Stimulated activated CD4-positive, alpha-beta T cell treated with anti-CD3 and anti-CD28 coated beads, Interleukin-4, amount 100 ng/mL, for 1 hour (primary cell): ENCODE measurements at places on chromosomes 7 and 10.

GRCh38 chr7:127409629-127410028 lies 17.1 kb upstream of the ZNF800 start:
- DNase-seq: no peak

DNA sequence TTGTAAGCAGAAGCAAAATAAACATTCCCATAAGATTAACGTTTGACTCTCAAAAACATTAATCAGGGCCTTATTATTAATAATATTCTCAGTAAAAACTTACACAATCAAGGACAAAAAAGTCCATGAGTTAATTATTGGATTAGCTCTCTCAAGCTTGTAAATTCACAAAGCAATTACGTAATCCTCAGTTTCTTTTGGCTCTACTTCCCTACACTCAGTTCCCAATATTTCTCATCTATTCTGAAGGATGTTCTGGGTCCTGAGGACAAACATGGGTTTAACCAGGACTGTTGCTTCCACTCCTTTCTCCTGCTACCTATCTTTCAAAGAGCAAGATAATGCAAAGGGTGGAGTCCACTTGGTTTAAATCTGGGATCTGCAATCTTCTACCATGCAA lies 15.1 kb downstream of the FBXL13 start:
- no peak for DNase-seq

- DNase-seq: no peak
Measured at GRCh38 chr7:120989257-120990220, 1.0 kb downstream of the CPED1 start.

DNA sequence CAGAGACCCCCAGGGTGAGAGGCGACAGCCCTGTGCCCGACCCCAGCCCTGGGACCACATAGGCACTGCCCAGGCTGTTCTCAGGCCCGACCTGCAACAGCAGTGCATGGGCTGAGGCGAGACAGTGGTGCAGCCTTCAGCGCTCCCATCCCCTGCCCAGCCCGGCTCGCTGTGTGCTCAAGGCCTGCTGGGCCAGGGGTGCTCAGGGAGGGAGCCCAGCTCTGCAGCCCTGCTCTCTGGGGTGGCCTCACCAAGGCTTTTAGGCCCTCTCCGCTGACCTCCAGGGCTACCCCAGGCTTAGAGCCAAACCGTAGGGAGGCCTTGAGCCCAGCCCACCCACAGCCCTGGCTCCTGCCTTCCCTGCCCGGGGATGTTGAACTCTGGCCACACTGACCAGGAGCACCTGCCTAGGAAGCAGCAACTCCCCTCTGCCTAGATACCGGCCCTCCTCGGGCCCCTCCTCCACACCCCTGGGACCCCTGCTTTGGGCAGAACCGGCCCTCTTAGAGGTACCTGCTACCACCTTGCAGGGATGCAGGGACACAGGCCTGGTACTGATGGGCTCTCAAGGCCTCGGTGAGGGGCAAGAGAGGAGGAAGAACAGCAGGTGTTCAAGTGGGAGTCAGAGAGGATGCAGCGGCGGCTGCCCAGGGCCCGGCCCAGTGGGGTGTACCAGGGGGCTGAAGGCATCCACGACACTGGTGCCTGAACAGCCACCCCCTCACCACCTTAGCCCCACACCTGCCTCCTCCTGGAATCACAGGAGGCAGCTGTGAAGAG lies 231.5 kb downstream of the ELFN1 start:
- DNase-seq: no peak

- DNase-seq: peak; percentile 27
Measured at GRCh38 chr10:119205894-119206602, 1.3 kb upstream of the GRK5 start.

DNA sequence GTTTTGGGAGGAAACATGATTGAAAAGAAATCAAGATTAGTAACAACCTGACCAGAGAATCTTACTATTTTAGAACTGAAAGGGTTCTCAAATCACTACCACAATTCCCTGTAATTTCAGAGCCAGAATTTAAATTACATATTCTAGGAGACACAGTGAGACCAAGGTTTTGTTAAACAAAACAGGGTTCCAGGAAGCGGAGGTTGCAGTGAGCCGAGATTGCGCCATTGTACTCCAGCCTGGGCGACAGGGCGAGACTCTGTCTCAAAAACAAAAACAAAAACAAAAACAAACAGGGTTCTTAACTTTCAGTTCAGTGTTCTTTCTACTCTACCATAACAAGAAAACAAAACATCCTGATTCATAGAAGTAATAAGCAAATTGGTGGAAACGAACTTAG lies 57.6 kb downstream of the SNX13 start:
- no peak for DNase-seq

DNA sequence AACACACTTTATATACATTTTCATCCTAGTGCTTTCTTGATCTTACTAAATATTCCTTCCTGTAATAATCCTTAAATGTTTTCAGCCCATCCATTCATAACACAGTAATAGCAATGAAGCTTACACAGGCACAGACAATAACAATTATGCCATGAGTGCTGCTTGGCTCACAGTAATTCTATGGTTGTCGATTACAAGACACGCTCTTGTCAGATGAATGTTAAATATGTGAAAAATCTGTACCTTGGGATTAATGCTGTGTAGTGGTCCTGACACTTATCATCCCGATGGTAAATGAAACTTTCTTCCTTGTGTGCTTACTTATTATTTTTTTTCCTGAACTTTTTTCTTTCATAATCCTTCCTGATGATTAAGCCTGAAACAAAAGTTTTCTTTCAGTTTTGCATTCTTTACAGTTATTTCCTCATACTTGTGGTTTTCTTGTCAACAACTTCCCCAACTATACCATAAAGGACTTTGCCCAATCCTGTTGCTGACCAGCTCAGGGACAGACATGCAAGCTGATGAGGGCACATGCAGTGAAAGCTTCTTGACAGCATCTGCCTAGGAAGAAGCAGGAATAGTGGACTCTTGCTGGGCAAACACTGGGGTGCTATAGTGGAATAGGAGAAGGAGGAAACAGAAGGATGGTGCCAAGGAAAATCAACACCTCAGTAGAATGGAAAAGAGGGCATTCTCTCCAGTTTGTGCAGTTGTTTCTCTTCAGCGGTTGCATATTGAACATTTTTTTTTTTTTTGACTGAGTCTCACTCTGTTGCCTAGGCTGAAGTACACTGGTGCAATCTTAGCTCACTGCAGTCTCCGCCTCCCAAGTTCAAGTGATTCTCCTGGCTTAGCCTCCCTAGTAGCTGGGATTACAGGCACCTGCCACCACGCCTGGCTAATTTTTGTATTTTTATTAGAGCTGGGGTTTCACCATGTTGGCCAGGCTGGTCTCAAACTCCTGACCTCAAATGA lies 6.7 kb upstream of the MGAM2 start:
- no peak for DNase-seq

- DNase-seq: no peak
Measured at GRCh38 chr7:33728873-33729551, 176.3 kb upstream of the BMPER start.

DNA sequence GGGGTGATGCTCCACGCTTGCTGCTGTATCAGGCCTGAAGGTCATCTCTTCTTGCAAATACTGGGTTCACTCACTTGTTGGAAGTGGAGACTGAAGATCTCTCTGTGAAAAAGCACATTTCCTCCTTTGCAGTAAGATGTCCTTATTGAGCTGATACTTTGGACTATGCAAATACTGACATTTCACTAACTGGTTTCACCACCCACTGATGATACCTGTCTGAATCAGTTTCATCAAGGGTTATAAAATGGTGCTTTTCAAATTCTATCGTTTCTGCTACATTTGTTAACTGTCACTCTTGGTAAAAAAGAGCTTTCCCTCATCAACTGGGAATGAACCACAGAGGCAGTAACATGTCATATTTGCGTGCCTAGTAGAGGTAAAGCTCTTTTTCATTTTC lies 35.5 kb downstream of the RAB19 start:
- DNase-seq: no peak

GRCh38 chr7:1160670-1161021 lies 650 bp upstream of the ZFAND2A start:
- no peak for DNase-seq

DNA sequence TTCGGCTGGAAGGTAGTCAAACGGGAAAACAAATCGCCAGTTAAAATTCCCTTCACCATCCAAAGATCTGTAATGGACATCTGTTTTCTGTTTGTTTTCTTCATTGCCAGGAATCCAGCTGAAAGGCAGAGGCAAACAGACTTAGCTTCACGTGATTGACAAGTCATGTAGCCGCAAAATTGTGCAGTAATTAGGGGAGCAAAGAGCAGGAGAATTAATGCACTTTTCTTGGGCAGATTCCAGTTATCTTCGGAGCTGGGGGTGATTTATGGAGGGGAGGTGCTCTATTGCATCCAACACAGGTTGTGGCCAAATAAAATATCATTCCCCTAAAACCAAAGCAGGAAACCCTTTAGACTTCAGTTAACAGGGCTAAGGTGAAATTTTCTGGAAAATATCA lies 162.2 kb downstream of the MYOF start:
- DNase-seq: no peak

GRCh38 chr10:62907470-62908212 lies 91.5 kb upstream of the EGR2 start:
- no peak for DNase-seq

DNA sequence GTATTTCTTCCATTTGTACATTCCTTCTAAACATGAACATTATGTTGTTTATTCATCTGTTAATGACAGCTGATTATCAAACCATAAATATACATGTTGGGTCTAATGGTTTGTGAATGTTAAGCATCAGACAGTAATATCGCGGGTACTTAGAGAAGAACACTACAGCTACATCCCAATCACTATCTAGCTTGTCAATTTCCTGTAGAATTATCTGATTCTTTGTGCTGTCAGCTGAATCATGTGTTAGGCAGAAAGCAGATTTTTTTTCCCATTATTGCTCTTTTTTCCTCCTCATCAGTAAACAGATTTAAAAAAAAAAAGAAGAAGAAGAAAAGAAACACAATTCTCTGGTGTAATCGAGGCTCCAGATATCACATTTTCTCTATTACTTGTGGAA lies 183.6 kb upstream of the CTBP2 start:
- no peak for DNase-seq

GRCh38 chr10:80277567-80278250 lies 11.7 kb downstream of the MAT1A start:
- DNase-seq: no peak

- no peak for DNase-seq
Measured at GRCh38 chr7:16193631-16194030, 227.7 kb downstream of the CRPPA start.

- DNase-seq: no peak
Measured at GRCh38 chr10:19977097-19977521, 160.9 kb downstream of the PLXDC2 start.

GRCh38 chr7:129244220-129244619 lies 19.4 kb downstream of the AHCYL2 start:
- no peak for DNase-seq

GRCh38 chr10:30686708-30687107 lies 57.2 kb upstream of the LYZL2 start:
- no peak for DNase-seq

DNA sequence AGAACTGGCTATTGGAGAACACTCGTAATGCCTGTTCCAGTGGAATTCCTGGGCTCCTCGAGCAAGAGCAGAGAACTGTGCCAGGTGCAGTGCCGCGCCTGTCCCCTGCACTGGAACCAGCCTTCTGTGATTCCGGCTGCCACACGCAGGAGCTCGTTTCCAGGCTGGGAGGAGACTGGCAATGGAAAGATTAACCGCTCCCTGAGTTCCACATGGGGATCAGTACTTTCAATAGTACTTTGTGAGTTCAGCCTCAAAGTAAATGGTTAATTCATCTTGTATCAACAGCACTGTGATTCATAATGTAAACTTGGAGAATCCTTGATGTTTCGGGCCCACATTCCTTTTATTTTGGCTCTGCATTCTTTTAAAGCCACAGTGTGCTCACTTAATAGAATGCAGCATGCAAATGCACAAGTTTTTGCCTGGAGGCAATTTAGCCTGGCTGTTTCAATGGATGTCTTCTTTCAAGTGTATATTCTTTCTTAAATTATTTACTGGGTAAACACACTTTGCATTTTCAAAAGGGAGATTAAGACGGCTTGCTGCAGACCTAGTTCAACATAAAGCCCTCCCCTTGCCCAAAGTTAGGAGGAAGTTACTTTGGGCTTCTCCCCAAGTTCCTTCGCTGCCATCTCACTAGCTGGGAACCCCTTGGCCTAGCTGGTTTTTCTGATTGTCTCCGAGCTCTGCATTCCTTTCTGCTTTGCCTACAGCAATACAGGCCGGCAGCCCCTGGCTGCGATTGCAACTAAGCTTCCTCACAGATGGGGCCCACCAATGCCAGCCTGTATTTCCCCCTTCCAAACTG lies 138.1 kb upstream of the TCF7L2 start:
- no peak for DNase-seq

GRCh38 chr7:45118292-45118691 lies 6.8 kb upstream of the TBRG4 start:
- no peak for DNase-seq

- DNase-seq: no peak
Measured at GRCh38 chr10:4080225-4080805, 295.3 kb upstream of the KLF6 start.

GRCh38 chr10:21176934-21177480 lies 279.9 kb upstream of the NEBL start:
- no peak for DNase-seq

GRCh38 chr7:40147371-40148246 lies 12.8 kb downstream of the SUGCT start:
- no peak for DNase-seq

GRCh38 chr7:122743211-122743610 lies 40.5 kb upstream of the RNF148 start:
- DNase-seq: no peak

GRCh38 chr10:91367127-91367531 lies 43.0 kb upstream of the HECTD2 start:
- no peak for DNase-seq

GRCh38 chr10:70475661-70476060 lies 2.9 kb upstream of the PALD1 start:
- no peak for DNase-seq

GRCh38 chr7:136104269-136104603 lies 127.1 kb upstream of the MTPN start:
- no peak for DNase-seq

DNA sequence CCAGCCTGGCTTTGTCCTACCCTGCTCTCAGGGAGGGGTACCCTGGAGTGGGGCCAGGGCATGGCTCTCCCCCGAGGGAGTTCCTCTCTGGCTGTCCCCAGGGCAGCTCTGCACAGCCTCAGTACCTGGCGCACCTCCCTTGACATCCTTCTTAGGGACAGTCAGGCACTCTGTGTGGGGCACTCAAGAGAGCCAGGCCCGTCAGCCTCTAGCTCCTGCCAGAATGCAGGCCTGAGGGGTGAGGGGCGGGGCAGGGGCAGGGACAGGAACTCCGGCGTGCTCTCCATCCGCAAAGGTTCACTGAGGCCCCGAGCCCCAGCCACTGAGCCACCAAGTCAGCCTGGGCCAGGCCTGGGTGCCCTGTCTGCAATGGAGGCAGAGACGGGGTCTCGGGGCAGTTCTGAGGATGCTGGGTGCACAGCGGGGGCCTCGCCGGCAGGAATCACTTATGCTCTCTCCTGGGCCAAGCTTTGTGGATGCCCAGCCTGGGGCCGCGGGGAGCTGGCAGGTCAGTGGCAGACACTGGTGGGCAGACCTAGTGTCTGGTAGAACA lies 10.1 kb downstream of the LIMK1 start:
- no peak for DNase-seq
